ENCODE measurements at places on chromosomes 16 and 17.
A peak's percentile ranks its signal among the peaks of the same experiment; 100 is the strongest.

- no peak for DNase-seq
These were observed 23.7 kb upstream of the CYLD start for GRCh38 chr16:50718061-50718760.

DNA sequence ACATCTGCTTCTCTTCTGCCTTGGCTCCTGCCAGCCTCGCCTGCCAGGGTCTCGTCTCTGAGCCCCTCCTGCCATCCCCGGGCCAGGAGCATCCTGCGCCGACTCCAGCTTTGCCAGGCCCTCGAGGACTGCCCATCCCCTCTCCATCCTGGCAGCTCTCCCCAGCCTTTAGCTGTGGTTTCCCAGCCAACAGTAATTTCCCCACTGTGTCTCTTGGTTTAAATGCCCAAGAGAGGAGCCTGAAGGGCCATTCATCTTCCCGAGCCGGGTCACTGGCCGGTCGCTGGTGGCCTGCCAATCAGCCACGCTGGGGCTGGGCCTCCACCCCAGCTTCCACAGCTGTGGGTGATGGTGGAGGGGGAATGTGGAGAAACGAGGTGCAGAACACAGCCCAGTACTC, 47.8 kb downstream of the MRC2 start:
- DNase-seq: no peak

GRCh38 chr17:67376737-67377487, at the start of gene PITPNC1:
Gene PITPNC1, plus strand, starts transcription at chr17:67377281.
- DNase-seq: peak; percentile 73

- peak; percentile 71 for DNase-seq
These were observed 20.6 kb downstream of the ADAM11 start for GRCh38 chr17:44779211-44780025.

DNA sequence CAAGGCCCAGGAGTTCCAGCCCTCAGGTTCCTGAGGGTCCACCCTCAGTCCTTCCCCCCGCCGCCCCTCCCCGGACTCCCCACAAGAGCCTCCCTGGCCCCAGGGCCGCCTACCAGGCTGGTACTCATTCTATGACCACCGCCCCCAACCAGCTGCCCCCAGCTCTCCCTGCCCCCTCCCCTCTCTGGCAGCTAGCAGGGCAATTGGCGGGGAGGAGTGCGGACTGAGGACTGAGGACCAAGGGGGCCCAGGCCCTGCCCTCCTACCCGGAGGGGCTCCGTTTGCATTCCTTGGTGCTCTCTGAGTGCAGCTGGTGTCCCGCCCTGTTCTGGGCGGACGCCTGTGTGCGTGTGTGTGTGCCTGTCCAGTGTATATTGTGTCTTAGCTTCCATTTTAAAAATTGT, 19.1 kb downstream of the UNC13D start:
- no peak for DNase-seq

- DNase-seq: no peak
These were observed 6.9 kb upstream of the ALOX15B start for GRCh38 chr17:8031950-8032349.

DNA sequence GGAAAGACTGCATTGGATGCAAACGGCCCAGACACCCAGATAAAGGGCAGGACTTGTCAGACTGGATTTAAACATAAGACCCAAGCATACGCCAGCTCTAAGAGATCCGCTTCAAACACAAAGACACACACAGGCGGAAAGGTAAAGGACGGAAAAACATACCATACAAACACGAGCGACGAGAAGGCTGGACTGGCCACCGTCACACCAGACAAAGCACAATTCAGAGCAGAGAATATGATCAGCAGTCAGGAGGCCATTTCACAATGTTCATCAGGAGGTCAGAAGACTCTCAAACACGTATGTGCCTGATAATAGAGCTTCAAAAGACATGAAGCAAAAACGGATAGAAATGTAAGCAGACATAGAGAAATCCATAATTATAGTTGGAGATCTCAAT, 84.9 kb upstream of the GNG13 start:
- DNase-seq: no peak

GRCh38 chr17:37816950-37817349, 72.1 kb upstream of the HNF1B start:
- DNase-seq: no peak

DNA sequence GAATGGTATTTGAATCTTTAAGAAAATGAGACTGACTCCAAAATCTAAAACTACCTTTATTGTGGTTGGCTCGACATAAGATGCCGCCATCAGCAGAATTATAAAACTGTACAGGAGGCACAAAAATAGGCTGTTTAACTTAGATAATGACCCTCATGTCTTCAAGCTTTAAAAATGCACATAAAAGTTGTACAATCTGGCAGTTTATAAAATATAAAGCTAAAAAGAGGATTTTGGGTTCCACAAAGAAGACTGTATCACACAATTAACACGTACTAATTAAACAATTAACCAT, 18.6 kb upstream of the ICAM2 start:
- DNase-seq: no peak

GRCh38 chr17:70644096-70644495, 474.8 kb downstream of the KCNJ2 start:
- no peak for DNase-seq

- no peak for DNase-seq
These were observed 32.4 kb downstream of the SNX11 start for GRCh38 chr17:48139944-48140343.

- no peak for DNase-seq
These were observed 16.8 kb downstream of the G6PC3 start for GRCh38 chr17:44087319-44087718.

- DNase-seq: no peak
These were observed 3.8 kb downstream of the CRYM start for GRCh38 chr16:21274172-21274726.

DNA sequence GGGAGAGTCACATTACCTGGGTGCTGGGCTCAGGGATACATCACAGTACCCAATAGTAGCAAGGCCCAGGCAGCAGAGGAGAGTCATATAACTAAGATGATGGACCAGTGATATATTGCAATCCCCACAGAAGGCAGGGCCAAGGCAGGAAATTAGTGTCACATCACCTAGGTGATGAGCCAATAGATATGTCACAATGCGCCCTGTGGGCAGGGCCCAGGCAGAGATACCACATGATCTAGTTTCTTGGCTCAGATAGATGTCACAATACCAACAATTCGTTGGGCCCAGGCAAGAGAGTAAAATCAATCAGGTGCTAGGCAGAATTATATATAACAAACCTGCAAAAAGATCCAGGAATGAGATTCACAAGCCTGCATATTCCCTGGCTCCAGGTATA, 2111.5 kb downstream of the TP53TG3F start:
- no peak for DNase-seq

- no peak for DNase-seq
These were observed 23.4 kb upstream of the TNRC6C start for GRCh38 chr17:77935121-77935571.

DNA sequence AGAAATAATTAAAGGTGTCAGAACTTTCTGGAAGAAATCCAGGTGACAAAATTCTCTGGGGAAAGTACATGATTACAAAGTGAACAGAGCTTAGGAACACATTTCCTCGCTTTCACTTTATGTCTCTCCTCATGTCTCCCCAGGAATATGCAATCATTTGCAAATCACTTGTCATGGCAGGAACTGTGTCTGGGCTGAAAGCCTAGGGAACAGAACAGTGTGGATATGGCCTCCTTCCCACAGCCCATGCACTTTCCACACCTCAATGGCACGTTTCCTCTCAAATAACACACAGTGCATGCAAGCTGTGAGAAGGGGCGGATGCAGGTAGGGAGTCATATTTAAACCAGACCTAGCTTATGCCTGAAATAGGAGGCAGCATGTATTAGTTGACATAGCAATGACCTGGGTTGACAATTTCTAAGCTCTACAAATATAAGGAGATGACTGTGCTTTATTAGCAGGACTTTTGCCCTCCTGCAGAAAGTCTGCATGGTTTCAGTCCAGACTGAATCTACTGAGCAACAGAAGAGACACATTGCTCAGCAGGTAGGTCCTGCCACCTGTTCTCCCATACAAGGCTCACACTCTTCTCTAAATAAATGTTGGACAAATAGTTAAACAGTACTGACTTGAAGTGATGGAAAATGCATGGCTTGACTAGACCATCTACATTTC, 236.0 kb upstream of the ELAC2 start:
- no peak for DNase-seq

DNA sequence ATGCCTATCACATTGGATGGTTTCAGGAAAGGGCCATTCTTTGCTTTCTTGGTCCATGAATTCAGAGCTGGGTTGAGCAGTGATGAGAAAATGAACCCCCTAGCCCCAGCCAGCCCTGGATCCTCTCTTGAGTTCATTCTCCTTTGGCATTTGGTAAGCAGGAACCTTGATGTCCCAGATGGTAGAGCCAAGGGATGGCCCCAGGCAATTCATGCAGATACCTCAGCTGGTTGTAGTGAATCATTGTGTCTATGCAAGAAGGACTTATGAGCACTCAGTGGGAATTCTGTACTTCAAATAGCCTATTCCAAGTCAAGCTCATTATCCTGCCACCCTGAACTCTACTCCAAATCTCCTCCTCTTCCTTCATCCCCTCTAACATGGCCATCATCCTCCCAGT, 412.7 kb downstream of the UTP18 start:
- DNase-seq: no peak

- DNase-seq: no peak
These were observed 9.8 kb downstream of the SLC12A3 start for GRCh38 chr16:56874800-56875199.

GRCh38 chr16:14302399-14303181, 231.5 kb downstream of the MRTFB start:
- no peak for DNase-seq

GRCh38 chr16:24668481-24669061, 60.9 kb upstream of the TNRC6A start:
- peak; percentile 20 for DNase-seq

GRCh38 chr16:54049591-54050458, 236.8 kb downstream of the IRX3 start:
- DNase-seq: no peak

GRCh38 chr17:13931111-13931526, 138.2 kb upstream of the COX10 start:
- DNase-seq: no peak

DNA sequence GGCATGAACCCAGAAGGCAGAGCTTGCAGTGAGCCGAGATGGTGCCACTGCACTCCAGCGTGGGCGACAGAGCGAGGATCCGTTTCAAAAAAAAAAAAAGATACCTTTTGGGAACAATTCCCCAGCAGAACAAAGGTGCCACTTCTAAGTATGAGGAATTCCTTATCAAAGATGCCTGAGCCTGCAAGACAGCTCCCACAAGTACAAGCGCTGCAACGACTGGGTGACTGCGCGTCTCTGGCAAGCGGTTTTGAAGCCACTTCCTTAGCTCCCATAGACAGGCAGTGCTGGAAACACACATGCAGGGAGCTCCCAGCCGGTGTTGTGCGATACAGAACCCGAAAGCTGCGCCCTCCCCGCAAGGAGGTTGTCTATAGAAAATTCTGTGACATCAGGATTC, 60.5 kb downstream of the ADCY9 start:
- no peak for DNase-seq

GRCh38 chr17:61635913-61636432, 45.0 kb upstream of the NACA2 start:
- peak; percentile 15 for DNase-seq

DNA sequence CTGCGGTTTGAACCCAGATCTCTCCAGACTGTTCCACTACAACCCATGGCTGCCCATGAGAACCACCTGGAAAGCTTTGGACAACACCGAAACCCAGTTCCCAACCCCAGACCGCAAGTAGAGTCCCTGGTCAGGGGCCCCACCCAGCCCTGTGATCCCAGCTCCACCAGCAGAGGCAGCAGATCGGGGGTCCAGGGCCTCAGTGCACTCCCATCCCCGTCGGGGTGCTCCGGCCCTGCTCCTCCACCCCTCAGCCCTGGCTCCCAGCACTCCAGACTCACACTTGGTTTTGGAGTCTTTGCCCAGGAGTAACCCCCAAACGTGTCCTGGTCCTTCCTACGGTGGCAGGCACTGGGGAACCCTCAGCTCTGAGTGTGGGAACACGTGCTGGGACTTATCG, 20.7 kb upstream of the OSGIN1 start:
- DNase-seq: no peak

DNA sequence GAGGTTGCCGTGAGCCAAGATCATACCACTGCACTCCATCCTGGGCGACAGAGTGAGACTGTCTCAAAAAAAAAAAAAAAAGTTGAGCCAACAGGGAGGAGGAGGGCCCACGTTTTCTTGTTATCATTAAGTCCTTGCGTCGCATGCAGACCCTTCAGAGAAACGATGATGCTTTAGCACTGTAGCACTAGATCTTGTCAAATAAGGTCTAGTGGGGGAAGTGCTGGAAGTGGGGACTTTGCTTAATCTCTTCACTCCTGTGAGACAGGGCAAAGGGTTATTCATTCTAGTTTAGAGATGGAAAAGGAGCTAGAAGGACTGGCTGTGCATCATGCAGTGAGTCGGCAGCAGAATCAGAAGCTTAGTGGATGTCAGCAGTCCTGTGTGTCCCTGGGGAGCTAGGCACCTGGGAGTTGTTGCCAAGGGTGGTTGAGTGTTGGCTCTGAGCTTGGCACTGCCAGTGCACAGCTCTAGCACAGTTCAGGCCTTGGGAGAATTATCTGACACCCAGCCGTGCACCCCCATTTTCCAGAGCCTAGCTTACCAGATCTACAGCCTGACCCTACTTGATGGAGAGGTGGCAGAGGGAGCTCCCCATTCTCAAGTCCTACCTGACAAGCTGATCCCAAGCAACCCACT, 33.4 kb upstream of the TBX2 start:
- no peak for DNase-seq

- no peak for DNase-seq
These were observed 11.6 kb upstream of the MPHOSPH6 start for GRCh38 chr16:82181461-82182185.

DNA sequence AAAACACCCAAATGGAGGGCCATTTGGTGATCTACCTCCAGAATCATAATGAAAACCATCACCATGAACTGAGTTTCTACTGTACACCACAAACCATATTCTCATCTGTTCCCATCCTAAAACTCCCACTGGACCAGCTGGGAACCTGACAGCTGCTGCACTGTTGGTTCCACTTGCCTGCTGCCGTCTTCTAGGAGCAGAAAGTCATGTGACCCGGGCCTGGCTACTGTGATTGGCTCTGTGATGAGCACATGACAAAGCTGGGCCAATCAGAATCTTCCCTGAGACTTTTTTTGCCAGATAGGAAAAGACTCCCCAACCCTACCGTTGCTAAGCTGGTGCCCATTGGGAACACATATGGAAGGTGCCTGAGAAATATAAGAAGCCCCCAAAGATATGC, 264.2 kb downstream of the MRTFB start:
- DNase-seq: no peak

DNA sequence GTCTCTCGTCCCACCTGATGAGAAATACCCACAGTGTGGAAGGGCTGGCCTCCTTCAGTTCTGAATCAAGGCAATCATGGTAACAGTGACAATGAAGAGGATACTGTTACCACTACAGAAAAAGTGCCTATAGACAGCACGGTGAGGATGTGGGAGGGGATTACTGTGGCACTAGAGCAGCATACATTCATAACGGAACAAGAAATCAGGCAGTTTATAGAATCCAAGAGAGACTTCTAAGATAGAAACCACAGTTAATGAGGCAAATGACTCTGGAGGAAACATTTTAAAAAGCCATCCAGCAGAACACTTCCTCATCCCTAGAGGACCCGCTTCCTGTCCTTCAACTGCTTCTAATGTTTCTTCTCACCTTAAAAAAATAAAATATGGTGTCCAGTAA, 2.7 kb downstream of the RUSF1 start:
- no peak for DNase-seq
